AG04449 (cell line): ENCODE measurements at places on chromosomes 7 and 10.
A peak's percentile ranks its signal among the peaks of the same experiment; 100 is the strongest.

DNA sequence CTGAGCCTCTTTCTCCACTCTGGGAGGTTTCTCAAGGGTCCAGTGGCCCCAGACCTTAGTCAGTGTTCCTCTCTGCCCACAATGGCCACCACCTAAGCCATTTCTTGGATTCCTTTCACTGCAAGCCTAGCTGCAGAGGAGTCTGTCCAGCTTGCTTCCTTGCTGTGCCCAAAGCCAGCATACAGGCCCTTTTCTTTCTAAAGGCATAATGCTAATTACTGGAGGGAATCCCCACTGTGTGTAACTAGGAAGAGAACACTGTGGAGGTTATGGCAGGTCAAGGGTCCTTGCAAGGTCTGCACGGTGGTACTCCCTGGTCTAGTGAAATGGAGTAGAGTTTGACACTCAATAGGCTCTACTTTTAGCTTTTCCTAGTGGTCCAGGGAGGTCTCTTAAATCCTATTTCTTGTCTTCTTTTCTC lies 70.4 kb upstream of the CC2D2B start:
- no peak for DNase-seq

- DNase-seq: no peak
Observed at GRCh38 chr7:129969881-129970446, 17.2 kb upstream of the UBE2H start.

DNA sequence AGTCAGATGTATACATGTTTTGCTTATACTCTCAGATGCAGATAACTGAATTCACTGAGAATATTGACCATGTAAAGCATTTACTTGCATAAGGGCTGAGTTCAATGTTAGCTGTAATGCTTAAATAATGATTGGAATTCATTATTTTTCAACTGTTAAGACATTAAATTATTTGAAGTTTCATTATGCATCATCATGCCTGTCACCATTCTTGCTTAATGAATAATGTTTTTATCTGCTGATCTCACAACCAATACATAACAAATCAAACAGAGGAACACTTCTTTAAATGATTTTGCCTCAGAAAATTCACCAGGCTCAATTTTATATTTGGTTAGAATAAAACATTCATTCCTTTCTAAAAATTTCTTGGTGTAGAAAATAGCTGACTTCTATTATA lies 233.4 kb downstream of the GPR37 start:
- DNase-seq: peak; percentile 14

- no peak for DNase-seq
Observed at GRCh38 chr10:103188853-103189252, 4.2 kb downstream of the NT5C2 start.

DNA sequence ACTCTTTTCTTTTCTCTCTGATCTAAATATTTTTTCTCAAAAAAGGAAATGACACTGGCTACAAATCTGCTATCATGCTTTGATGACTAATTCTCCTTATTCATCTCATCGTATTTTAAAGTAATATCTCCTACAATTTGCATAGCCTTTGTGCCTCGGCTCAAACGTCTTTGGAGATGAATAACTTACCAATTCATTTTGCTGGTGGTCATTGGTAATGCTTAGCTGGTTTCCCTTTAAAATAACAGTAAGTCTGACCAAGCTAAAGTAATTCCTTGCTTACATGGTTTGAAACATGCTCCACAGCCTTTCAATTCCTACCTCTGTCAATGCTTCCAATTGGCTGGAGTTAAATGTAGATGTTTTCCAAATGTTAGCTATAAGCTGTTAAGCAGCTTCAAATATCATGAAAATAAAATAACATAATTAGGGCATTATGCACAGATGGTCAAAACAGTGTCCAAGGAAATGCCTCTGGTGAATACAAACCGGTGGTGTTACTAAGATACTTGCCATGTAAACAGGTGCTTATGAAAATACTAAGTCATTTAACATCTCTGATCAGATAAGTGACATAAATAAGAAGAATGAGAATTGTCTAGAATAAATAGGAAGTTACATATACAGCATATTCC lies 435.0 kb downstream of the POM121L12 start:
- no peak for DNase-seq

- no peak for DNase-seq
Observed at GRCh38 chr7:33355386-33355785, 226.0 kb downstream of the BBS9 start.

- no peak for DNase-seq
Observed at GRCh38 chr10:19889256-19889655, 73.0 kb downstream of the PLXDC2 start.

GRCh38 chr10:114761205-114762193 lies 60.1 kb upstream of the FHIP2A start:
- DNase-seq: no peak

- DNase-seq: no peak
Observed at GRCh38 chr10:82400841-82401240, 525.8 kb downstream of the NRG3 start.

- no peak for DNase-seq
Observed at GRCh38 chr7:51299391-51300133, 17.0 kb downstream of the COBL start.

DNA sequence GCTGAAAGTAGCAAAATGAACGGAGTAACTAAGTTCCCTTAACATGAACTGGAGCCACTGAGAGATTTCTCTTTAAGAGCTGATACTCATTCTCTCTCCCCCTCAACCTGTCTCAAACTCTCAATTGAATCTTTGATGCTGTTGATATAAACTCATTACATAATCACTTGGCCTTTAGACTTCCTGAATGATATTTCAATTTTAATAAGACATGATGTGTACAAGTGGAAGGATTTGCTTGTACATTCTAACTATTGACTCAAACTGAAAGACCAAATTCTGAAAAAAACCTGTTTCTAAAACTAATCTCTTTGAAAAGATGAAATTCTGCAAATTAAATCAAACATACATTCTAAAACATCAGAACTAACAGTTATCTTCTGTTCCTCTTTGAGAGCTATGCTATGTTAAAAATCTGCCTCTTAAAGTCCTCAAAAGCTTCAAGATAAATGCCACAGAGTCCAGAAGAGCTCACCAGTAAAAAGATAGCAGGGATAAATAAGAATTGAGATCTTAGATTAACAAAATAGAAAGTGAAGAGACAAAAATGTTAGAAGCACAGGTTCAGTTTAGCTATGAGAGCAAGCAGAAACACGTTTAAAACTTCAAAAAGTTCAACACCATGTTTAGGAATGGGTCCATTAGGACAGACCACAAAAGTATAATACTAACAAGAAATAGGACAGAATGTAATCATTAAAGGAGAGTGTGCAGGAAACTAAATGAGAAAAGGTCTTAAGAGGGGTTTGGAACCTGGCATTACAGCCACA lies 46.1 kb downstream of the TNPO3 start:
- DNase-seq: no peak

DNA sequence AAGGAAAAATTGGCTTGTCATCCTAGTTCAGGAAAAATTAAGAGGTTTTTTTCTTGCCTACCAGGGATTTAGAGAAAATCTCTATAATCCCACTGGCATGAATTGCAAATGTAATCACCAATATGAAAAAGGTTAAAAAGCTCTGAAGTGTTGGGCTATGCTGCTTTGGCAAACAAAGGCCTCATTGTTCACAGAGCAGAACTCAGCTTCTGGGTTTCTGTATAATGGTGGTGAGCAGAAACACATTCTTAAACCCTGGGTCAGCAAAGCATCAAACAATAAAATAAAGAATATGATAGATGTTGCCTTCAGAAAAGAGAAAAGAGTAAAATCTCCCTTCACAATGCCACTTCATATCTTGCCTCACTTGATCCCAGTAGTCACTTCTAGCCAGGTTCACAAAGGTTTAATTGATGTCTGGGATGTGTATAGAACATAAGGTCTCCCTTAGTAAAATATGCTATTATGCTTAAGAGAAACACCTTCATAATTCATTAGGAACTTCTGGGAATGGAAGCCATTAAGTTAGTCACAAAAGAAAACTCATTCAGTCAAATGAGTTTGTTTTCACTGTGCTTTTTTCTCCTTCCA lies 1255.5 kb upstream of the PHF14 start:
- no peak for DNase-seq

DNA sequence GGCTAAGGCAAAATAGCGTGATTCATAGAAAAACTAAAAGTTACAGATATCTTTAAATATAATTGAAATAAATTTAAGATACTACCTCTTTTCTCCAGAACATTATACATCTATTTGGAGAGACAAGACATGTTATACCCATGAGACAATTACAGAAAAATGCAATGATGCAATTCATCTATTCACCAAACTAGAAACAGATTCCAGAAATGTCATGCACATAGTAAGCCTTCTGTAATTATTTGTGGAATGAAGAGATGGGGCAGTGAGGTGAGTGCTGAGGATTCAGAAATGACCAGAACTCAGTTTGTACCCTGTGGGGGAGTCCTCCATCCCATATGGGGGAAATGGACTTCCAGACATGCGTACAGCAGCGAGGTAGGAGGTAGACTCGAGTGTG lies 99.4 kb downstream of the MKX start:
- peak; percentile 54 for DNase-seq

DNA sequence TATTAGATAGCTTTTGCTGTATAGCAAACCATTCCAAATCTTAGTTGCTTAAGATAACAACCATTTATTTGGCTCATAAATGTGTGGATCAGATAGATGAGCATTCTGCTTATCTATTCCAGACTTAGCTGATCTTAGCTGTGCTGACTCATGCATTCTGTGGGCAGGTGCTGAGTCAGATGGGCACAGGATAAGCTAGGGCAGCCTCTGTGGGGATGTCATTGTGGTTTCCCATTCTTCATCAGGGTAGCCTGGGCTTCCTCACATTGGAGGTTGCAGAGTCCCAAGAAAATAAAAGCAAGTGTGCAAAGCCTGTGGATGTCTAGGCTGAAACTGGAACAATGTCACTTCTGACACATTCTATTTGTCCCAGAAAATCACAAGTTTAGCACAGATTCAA lies 917.0 kb downstream of the TYW1 start:
- no peak for DNase-seq

DNA sequence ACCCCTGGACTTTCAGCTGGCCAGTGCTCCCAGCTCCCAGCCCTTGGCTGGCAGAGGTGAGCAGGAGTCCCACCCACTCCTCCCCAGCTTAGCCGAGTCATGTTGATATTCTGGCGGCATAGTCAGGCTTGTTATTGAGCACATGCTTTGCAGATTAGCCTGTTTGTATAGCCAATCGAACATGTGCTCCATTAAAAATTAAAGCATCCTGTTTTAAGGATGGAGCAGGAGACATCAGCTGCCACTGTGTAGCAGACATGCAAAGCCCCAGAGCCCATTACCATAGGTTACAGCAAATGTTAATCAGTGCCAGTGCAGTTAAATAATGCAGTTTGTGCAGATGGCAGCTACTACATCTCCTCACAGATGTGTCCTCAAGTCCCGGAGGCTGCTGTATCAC lies 574.6 kb upstream of the GALNT17 start:
- DNase-seq: no peak

GRCh38 chr7:159027056-159027788 lies 117.4 kb downstream of the VIPR2 start:
- DNase-seq: no peak

GRCh38 chr7:158324397-158325360 lies 262.9 kb downstream of the PTPRN2 start:
- DNase-seq: no peak

DNA sequence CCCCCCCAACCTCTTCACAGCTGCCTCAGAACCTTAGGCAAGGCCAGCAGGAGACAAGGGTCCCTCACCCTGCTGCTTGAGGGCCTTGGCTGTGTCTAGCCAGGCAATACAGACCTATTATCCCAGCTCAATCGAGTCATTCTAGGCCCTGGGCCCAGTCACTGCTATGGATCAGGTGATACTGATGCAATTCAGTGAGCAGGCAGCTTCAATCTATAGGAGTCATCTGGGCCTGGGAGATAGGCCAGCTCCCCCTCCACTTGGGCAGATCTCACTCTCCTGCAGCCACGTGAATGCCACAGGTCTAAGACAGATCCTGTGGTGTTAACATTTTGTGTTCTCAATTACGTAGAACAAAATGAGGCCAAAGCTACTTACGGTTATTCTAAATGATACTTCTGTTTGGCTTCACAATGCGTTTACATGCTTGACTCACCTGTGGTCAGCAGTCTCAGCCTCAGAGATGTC lies 68.0 kb upstream of the LRRC4 start:
- DNase-seq: no peak

- no peak for DNase-seq
Observed at GRCh38 chr10:129330211-129330610, 136.8 kb upstream of the MGMT start.

DNA sequence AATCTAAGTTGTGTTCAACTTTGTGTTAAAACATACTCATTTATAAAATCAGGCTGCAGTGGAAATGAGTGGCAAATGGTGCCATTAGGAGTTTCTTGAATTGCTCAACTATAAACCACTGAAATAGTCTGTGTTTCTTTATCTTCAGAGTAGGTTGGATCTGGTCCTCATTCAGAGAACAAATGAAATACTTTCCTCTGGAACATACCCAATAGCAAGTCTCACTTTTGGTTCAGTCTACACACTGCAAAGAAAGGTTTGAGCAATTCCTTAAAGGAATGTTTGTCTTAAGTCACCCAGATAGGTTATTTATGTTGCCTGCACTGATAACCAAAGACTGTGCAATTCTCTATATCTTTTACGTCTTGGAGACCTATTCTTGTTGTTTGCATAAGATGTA lies 62.5 kb downstream of the ABCB4 start:
- peak; percentile 28 for DNase-seq

GRCh38 chr10:4051641-4052151 lies 266.7 kb upstream of the KLF6 start:
- no peak for DNase-seq

DNA sequence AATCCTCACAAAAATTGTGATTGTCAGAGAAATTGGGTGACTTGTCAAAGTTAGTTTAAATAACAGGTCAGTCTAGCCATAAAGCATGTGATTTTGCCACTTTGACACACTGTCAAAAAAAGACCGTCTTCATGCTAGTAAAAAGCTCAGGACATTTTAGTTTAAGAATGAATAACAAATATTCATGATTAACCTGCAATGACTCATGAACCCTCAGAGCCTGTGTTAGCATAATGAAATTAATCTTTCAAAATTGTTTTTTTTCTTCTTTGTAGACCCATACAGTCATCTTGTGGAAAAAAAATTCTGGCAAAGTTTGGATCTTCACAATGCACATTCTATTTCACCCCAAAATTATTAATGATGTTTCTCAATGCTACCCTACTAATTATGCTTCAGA lies 255.2 kb upstream of the POT1 start:
- no peak for DNase-seq
